Gastroesophageal sphincter (tissue), 4 donors: ENCODE measurements at places on chromosomes 7 and 10.

GRCh38 chr7:37282927-37283326, 165.7 kb downstream of the ELMO1 start:
- no peak for ATAC-seq

- ATAC-seq, result no peak
Observed at GRCh38 chr7:100099452-100099851, 1.7 kb downstream of the MCM7 start.

DNA sequence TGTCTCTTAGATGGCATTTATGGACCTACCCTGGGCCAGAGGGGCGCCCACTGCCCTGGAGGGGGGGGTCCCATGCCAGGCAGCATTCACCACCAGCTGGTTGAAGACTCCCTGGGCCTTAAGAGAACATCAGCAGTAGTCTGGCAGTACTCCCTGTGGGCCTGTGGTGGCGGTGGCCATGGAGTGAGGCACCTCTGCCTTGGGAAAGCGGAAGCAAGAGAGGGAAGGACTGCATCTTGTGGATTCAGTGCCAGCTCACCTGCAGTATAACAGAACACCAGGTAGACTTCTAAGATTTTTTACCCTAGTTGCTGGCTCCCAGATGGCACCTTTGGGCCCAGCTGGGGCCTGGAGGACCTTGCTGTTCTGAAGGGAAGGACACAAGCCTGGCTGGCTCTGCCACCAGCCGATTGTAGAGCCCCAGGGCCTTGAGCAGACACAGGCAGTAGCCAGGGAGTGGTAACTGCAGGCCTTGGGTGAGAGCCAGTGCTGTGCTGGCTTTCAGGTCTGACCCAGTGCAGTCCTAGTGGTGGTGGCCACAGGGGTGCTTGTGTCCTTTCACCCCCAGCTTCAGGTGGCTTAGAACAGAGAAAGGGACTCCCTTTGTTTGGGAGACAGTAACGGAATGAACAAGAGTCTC, 15.8 kb downstream of the PLAC9 start:
- ATAC-seq, result no peak

DNA sequence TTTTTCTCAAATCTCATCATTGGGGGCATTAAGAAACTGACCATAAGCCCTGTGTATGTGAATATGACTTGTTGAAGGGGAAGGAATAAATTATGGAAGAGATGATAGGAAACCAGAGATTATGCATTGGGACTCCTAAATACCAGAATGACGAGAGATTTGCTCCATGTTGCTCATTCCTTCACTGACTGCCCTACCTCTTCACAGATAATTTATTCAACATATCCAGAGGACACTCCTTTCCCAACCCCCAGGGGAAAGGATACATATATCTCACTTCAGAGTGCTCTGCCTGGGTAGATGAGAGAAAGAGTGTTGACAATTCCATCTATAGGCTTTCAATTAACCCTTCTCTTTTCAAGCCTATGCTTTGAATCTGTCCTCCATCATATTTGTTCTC, 145.3 kb upstream of the RHOBTB1 start:
- no peak for ATAC-seq

DNA sequence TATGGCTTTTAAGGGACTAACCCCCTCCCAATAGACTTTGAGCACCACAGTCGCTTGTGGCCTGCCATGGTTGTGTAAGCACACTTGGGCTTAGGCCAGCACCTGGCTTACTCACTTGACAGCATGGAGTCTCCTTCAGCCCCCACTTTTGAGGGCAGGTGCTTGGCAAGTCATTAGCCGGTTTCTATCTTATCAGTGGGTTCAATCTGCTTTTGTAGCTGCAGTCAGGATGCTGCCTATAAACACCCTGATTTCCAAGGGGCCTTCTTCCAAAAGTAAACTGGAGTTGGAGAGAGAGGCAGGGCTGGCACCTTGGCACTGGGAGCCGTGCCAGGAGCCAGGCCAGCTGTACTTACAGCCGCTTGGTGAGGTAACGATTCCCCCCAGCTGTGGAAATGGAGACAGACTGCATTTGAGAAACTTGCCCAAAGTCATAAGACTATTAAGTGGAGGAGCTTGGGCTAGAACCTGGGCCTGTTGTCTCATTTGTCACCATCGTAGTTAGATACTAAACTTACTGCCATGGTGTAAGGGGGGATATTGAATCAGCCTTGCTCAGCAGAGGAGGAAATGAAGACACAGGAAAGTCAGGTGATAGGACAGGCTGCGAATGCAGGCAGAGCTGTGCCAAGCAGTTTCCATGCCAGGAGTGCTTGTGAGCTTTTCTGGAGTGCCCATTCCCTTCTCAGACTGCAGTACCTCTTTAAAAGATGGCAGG, 92.2 kb upstream of the EFCAB10 start:
- peak; percentile 40 for ATAC-seq

GRCh38 chr7:74299401-74299800, 10.2 kb downstream of the CLIP2 start:
- ATAC-seq, result no peak

GRCh38 chr7:19747740-19748339, 25.6 kb downstream of the TMEM196 start:
- no peak for ATAC-seq

DNA sequence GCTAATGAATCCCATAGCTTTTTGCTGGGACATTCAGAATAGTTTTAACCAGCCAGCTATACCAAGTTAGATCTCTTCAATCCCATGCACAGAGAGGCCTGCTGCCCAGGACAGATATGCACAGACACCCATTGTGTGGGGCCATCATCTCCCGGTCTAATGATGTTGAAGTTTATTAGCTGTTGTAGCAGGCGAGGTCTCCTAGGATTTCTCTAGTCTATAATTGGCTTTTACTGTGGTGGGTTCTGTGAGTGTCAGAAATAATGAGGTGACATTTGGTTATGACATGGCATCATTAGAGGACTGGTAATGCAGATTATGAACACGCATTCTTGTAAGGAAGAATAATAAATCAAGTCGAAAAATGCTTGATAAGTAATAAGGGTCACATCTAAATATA, 81.4 kb upstream of the PLPP4 start:
- ATAC-seq, result no peak
